ENCODE measurements at places on chromosomes 1 and 21.
A peak's percentile ranks its signal among the peaks of the same experiment; 100 is the strongest.

DNA sequence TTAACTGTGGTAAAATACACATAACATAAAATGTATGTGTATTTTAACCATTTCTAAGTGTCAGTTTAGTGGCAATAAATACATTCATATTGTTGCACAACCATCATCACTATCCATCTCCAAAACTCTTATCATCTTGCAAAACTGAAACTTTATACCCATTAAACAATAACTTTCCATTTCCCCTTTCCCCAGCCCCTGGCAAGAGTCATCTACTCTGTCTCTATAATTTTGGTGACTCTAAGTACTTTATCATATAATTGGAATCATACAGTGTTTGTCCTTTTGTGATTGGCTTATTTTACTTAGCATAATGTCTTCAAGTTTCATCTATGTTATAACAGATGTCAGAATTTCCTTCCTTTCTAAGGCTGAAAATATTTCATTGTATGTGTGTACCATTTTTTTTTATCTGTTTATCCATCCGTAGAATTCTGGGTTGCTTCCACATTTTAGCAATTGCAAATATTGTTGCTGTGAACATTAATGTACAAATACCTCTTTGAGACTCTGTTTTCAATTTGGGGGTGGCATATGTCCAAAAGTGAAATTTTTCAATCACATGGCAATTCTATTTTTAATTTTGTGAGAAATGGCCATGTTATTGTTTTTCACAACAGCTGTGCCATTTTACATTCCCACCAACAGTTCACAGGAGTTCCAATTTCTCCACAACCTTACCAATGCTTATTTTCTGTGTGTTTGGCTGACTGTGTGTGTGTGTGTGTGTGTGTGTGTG, 153.9 kb upstream of the GORAB start:
- no peak for DNase-seq

DNA sequence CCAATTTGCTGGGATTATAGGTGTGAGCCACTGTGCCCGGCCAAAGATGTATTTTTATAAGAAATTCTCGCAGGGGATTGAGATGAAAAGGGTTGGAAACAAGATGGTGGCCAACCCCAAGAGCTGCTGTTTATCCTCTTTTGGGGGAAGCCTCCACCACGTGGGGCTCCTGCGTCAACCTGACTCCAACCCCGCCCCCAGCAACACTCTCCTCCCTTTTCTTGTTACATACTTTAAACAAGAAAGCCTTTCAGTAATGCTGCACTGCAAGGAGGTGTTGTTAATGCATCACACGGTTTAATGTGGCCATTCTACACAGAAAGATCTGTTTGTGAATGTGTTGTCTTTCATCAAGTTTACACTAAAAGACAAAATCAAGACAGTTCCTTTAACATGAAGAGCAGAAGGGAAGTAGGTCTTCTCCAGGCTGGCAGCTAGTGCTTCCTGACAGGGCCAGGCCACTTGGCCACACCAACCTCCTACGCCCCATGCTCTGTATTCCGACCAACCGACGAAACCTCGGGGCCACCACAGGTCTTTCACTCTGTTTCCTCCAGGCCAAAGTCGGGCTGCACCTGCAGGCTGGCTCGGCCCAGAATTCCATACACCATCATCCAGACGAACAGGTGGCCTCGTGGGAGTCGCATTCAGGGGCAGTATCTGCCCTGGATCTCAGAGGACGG, 25.9 kb downstream of the C2CD2 start:
- DNase-seq = no peak

DNA sequence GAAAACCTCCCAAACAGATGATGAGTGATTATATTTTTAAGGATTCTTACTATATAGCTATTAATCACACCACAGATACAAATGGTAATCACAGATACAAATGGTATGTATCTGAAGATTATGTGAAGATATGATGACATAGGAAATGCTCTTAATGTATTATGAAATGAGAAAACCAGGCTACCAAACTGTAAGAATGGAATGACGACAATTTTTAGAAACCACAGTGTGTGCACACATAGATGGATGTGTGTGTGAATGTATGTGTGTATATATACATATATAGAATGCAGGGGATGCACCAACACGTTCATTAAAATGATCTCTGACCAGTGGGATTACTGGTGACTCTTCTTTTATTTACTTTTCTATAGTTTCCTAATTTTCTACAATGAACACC, 21.5 kb upstream of the ENAH start:
- no peak for DNase-seq

DNA sequence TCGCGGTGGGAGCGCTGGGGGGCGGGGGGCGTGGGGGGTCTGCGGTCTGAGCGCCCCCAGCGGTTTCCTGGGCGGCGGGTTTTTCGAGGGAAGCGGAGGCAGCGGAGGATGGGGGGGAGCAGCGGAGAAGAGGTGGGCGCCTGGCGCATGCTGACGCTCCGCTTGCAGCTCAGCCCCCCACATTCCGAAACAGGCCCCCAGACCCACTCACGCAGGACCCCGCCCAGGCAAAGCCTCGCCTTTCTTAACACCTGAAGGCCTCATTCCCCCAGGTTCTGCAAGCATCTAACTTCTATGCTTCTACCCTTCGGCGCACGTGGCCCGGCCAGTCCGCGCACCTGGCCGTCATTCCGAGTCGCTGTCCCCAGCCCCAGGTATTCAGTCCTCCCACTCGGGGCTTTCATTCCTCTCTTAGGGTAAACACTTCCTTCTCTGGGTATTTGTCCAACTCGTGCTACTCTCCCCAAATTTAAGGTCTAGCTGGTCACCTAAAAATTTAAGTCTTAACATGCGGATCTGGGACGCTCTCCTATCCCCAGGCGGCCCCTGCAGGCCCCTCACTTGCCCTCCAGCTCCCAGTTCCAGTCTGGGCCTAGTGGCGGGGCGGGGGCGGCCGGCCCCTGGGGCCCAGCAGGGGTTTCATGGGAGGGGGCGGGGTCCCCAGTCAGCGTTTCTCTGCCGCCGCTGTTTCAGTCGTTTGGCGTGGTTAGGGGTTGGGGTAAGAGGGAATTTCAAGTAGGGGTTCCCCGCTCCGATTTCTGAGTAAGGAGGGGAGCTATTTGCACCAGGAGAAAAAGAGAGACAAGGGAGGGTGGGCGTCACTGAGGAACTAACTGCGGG, 2.8 kb upstream of the ZBTB7B start:
- DNase-seq = no peak

GRCh38 chr21:14876524-14876840, 188.3 kb downstream of the NRIP1 start:
- no peak for DNase-seq

DNA sequence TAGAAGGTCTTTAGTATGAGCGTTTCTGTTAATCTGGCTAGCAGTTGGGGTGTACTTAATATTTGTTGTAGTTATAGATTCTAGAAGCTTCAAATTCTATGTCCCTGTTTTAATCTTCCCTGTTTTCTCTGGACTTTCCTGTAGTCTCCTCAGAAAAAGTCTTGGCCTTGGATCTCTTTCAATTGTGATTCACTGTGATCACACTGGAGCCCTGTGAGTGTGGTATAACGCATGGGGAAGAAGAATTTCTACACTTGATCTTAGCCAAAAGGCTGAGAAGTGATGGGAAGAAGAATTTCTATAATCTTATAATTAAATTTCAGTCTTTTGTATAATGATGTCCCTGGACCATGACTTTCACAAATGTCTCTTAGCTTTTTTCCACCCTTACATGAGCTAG, 36.7 kb upstream of the COP1 start:
- no peak for DNase-seq

- no peak for DNase-seq
Observed at GRCh38 chr1:117613249-117613968, 7.6 kb downstream of the TENT5C start.

GRCh38 chr1:37288900-37289299, 185.5 kb upstream of the ZC3H12A start:
- DNase-seq = no peak

DNA sequence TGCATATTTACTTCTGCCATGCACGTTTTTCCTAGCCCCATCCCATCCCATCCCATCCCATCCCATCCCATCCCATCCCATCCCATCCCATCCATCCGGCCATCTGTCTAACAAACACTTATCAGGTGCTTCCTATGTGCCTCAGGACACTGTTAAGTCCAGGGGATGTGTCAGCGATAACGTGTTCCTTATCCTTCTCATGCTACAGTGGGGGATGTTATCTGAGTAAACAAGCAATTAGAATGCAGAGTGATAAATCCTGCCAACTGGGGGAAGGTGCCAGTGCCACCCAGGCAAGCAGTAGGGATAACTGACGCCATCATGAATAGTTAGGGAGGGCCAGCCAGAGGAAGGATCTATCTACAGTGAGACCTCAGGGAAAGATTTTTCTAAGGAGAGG, 304.2 kb downstream of the CAMTA1 start:
- DNase-seq = no peak

DNA sequence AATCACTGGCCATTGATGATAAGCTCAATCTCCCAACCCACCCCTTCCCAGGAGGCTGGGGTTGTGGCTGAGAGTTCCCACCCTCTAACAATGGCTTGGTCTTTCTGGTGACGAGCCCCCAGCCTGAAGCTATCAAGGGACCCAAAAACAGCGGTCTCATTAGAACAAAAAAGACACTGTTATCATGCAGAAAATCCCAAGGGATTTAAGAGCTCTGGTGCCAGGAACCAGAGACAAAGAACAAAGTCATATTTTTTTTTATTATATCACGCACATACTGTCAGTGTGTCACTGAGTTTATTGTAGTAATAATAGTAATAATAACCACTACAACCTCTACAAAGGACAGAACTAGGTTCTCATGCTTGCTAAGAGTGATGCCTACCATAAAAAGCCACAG, 43.9 kb downstream of the CCDC185 start:
- DNase-seq = no peak

DNA sequence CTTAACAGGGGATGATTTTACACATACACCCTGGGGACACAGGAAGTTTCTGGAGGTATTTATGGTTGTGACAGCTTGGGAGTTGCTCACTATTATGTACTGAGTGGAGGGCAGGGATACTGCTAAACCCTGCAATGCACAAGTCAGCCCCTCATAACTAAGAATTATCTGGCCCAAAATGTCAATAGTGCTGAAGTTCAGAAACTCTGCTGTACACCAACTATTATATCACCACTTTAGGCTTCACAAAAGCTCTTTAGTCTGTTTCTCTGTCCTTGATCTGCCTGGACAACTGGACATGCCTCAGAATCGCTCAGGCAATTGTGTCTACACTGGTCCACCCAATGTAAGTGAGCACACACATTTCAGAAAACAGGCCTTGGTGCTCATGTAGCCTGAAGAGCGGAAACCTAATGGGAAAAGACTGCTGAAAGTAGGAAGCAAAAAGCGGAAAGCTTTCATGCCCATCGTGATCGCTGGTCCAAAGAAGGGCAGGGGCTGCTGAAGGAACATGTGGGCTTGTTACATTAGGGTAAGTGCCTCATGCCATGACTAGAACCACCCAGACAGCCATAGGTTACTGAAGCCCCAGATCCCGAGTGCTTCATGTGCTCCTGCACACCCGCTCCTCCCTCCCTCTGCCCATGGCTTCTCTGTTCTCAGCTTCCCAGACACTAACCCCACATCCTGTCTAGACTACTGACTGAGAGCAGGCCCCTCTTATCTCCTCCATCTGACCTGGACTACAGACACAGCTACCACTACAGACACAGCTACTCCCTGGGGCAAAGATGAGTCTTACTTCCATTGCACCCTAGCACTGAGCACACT, 73.5 kb downstream of the LRIG2 start:
- DNase-seq = no peak

- no peak for DNase-seq
Observed at GRCh38 chr1:3896396-3897000, 3.6 kb downstream of the C1orf174 start.

GRCh38 chr1:40855513-40855912, 6.7 kb downstream of the CITED4 start:
- peak; percentile 30 for DNase-seq

- DNase-seq = no peak
Observed at GRCh38 chr1:1907098-1907736, 7.8 kb upstream of the CALML6 start.

GRCh38 chr1:160858097-160858496, 4.6 kb downstream of the CD244 start:
- no peak for DNase-seq

DNA sequence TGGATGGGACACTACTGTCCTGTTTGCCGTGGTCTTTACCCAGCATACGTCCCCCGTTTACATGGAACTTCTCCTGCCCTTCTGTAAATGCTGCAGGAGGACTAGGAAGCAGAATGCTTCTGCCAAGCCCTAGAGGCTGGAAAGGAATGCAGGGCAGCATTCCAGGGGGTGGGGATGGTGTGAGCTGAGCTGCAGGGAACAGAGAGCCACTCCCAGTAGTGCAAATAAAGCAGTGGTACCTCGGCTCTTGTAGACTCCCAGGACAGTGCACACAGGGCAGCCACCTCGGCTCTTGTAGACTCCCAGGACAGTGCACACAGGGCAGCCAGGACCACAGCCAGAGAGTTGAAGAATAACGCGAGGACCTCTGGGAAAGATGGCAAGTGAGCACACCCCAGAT, 35.4 kb downstream of the PTPRU start:
- no peak for DNase-seq

DNA sequence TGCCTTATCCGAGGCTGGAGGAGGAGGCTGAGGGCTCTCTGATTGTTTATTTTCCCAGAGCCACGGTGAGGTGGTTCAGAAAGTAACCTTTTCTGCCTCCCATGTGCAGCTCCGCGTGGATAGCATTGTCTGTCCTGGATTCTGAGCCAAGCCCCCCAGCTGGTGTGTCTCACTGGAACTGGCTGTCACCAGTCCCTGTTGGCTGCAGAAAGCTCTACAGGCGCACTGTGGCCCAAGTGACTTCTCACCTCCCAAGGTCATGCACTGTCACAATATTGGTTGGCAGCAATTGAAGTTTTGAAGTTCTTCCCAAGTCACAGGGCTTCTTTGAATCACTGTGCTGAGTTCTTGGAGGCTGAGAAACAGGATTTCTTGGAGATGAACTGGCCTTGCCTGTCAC, 8.2 kb downstream of the BMP8A start:
- no peak for DNase-seq

DNA sequence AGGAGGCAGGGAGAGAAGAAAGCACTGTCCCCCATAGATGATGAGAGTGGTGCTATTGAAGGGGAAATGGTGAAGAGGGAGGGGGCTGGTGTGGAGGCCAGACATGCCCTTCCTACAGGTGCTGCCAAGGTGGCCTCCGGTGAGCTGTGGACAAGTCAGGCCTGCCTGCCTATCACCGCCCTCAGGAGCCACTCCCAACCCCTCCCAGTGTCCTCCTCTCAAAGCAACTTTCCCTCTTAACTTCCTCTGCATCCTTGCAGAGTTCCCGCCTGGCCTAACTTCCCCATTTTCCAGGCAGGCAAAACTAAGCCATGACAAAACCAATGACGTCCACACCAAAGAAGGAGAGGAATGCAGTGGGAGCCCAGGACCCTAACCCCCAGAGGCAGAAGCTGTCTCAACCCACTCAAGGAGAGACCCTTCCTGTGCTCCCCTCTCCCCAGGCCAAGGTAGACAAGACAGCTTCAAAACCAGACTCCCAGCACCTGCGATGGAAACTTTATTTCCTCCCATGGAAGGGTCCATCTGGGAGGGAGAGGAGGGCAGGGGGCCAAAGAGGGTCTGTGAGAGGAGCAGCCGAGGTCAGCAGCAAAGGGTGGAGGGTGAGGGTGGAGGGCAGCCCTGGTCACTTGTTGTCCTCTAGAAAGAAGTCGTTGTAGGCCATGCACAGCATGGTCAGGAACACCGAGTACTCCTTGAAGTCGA, 1.0 kb upstream of the S100A6 start:
- no peak for DNase-seq

Measured in HEK293T (cell line).